ENCODE measurements at places on chromosomes 6 and 20. TPM values are rescaled to one million over a fixed set of nuclear protein-coding genes. Genes with fewer than 3 reads are reported as not detected.

MRAP2 gene
- total RNA-seq, result 0.15 TPM

GRCh38 chr20:33674294-33675135 lies at the start of gene NECAB3:
NECAB3 (minus strand) TSS chr20:33674428; CDS start chr20:33674352, 76 bp downstream.
- peak; percentile 67 for DNase-seq

ENPP5 gene
- not detected for total RNA-seq

DNA sequence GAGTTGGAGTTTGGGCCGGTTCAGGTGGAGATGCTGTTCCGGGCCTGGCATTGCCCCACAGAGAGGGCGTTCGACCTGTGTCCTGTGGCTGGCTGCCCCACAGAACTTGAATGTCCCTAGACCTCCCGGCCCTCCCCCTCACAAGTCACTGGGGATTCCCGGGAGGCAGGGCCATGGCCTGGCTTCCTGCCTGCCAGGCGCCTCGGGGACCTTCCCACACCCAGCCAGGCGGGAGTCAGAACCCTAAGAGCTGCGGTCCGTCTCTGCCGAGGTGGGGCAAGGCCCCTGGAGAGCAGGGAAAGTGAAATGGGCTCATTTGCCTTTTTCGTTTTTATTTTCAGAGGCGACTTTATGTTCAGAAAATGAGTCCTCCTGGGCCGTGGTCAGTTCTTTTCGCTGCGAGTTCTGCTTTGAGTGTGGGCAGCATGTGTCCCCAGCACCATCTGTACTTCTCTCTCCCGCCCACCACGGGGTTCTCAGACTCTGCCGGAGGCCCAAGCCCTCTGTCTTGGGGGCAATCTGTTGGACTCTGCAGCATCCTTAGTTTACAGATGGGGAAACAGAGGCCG lies 8.5 kb downstream of the RBM38 start:
- no peak for DNase-seq

DNA sequence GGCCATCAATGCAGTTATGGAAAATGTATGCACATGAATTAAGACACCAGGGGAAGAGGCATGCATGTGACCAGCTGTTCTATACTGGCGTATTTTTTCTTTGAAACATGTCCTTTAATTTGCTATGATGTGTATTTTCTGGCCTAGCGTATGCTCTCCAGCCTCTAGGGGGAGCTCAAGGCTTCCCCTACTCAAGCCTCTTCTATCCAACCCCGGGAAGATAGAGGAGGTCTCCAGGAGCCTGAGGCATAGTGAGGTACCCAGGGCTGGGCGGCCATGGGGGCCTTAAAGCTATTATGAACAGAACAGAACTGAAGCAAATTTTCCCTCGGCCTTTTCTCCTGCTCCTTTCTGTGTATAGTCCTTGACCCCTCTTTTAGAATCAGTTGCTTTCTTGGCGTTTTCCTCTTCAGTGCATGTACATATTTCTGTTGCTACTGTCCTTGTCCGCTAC lies 528.9 kb downstream of the MAFB start:
- DNase-seq, result peak; percentile 78

DNA sequence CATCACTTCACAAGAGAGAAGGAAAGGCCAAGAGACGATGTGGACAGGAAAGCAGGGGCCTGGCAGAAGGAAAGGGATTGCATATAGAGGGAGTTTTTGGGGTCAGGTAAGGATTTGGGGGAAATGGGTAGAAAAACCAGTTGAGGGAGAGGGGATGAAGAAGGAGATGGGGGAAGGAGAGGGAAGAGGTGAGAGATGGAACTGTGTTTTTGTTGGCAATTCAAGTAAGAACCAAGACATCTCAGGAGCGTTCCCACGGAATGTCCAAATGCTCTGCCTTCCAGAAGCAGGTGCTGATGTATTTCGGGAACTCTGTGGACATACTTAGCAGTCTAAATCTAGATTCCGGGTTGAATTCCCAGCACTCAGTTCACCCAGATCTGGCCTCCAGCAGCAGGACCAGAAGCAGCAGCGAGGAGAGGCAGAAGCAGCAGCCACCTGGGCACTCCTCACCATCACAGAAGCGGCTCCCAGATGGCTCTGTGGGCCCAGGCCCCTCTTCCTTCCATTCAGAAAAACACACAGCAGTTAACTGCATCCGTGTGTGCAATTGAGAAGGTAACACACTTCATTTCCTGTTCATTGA lies 88.8 kb downstream of the DZANK1 start:
- no peak for DNase-seq

GRCh38 chr6:148251891-148252290 lies 90.7 kb upstream of the SASH1 start:
- no peak for DNase-seq

DNA sequence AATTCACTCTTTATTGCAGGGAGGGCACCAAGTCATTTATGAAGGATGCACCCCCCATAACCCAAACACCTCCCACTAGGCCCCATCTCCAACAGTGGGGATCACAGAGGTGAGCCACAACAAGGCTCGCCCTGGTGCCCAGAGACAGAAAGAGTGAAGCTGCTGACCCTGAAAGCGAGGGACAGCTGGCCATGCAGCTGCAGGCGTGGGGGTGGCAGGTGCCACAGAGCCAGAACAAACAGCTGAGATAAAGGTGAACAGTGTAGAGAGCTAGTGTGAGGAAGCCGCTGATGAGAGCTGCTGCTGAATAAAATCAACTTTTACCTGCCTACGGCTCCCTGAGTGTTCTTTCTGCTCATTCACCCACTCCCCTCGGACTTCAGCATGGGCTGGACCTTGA lies 18.8 kb upstream of the RGS17 start:
- DNase-seq, result no peak

- DNase-seq, result no peak
Observed at GRCh38 chr6:115675443-115675842, 385.2 kb downstream of the FRK start.

GRCh38 chr20:9015984-9016324 lies 52.9 kb upstream of the PLCB4 start:
- DNase-seq, result peak; percentile 49

DNA sequence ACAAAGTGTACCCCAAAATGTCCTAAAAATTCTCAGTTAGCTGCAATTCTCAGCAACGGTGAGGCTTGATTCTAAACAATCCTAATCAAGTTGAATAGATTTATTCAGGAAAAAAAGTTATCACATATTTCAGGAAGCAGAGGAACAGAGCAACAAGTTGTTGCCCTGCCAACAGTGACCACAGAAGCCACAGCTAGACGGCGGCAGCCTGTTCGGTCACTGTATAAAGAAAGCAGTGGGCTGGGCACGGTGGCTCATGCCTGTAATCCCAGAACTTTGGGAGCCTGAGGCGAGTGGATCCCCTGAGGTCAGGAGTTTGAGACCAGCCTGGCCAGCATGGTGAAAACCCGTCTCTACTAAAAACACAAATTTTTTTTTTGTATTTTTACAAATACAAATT lies 171.2 kb upstream of the BMP5 start:
- DNase-seq, result peak; percentile 71

DNA sequence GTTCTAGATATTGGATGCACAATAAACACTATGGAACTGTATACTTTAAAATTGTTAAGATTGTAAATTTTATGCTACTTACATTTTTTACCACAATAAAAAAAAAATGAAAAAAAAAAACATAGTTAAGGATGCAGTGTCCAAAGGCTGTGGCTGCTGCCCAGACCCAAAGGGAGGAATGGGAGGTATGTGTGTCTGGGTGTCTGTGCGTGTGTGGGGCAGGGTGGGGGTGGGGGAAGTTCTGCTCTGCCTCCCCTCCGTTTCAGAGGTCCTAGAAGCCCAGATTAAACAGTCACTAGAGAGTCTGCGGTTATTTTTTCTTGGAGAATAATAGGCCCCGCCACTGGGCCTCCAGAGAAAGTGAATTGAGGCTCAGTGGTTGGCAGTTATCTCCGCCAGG lies 136.4 kb upstream of the ARMC2 start:
- DNase-seq, result no peak

TMEM200A gene
- total RNA-seq, result not detected

NKX2-4 gene
- not detected for total RNA-seq

LINC00237 gene
- total RNA-seq, result not detected

DNA sequence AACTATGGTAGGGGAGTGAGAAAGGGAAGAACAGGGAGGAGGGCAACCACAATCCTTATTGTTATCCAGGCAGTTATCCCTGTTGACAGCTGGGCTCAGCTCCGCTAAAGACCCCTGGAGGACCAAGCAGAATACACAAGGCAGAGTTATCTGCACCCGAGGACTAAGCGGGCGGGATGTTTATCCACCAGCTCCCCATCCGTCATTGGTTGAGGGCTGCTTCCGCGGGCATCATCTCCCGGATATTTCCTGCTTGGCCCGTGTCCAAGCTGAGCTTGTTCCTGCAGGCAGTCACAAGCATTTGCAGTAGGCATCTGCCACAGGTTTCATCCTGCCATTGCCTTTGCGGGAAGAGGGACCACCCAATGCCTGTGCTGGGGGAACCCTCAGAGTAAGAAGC lies 102.1 kb downstream of the DLGAP4 start:
- peak; percentile 75 for DNase-seq

GRCh38 chr20:9022376-9022775 lies 46.5 kb upstream of the PLCB4 start:
- DNase-seq, result no peak

DNA sequence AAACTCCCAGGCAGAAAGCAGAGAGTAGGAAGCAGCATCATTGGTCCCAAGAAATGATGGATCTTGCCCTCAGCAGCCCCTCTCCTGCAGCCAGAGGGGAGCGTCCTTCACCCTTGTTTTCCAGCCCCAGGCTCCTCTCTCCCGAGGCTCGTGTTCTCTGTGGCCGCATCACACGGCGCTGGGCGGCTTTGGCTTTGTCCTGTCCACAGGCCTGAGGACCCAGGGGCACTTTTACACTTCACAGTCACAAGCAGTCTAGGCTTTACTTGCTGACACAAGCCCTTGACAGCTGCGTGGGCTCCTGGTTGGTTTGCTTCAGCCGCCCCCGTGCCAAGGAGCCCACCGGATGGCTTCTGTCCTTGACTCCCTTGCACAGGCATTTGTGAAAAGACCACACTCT lies 175.4 kb upstream of the THBS2 start:
- DNase-seq, result no peak

DNA sequence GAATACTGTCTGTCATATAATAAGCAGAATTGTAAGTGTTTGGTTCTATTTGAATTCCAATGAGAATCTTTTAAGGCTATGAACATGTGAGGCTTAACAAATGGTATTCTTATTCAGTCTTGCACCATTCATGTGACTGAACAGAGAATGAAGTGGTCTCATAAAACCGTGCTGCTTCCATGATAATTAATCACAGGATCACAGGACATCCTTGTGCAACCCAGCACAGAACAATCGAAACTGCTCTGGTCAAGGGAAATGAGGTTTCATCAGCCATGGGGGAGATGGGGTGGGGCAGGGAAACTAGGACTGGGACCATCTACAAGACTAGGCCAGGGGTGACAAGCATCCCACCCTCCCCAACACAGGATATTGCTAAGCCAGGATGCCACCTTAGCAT lies 6.0 kb downstream of the PPIL6 start:
- DNase-seq, result no peak

GRCh38 chr6:132272776-132273175 lies 128.5 kb downstream of the MOXD1 start:
- no peak for DNase-seq

FOXF2 gene
- total RNA-seq, result 8.0 TPM

PLCB4 gene
- 0.22 TPM for total RNA-seq

GRCh38 chr20:17708675-17709360 lies 9.1 kb downstream of the BANF2 start:
- DNase-seq, result no peak

PAQR8 gene
- total RNA-seq, result 1.8 TPM

DNAH8 gene
- not detected for total RNA-seq

DNA sequence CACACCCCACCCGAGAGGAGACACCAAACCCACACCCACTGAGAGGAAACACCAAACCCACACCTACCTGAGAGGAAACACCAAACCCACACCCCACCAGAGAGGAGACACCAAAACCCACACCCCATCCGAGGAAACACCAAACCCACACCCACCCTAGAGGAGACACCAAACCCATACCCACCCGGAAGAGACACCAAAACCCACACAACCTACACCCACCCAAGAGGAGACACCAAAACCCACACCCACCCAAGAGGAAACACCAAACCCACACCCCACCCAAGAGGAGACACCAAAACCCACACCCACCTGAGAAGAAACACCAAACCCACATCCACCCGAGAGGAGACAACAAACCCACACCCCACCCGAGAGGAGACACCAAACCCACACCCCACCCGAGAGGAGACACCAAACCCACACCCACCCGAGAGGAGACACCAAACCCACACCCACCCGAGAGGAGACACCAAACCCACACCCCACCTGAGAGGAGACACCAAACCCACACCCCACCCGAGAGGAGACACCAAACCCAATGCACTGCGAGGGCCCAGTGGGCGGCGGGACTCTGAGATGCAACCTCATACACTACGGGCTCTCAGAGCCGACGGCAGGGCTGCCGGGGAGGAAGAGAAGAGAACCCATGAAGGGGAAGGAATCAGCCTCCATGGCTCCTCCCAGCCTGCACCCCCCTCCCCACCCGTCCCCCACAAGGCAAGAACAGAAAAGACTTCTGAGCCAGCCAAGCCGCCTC lies 83.3 kb downstream of the TAF4 start:
- no peak for DNase-seq

DNA sequence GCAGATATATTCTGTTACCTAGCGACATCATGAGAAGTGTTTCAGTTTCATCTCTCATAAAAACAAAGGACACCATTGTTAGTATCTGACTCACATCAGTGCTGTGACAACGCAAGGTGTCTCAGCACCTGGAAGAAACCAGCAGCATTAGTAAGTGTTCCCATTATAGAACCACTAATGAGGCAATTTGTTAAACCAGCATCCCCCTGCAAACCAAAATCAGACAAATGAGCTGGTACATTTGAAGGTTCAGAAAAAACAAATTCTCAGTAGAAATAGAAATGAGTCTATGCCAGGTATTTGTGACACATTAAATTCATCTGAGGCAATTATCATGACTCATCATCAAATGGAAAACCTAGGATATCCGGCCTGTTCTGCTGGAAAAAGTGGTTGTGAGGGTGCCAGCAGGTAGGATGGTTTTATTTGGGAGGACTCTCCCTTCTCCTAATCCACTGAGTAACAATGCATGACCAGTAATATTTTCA lies 151.7 kb downstream of the TMEM200A start:
- DNase-seq, result peak; percentile 57

ID1 gene
- 38.4 TPM for total RNA-seq

PHACTR1 gene
- not detected for total RNA-seq

ARMH2 gene
- not detected for total RNA-seq

Data from MCF 10A (cell line).